Nucleus accumbens (tissue), 56 donors: ENCODE measurements at places on chromosomes 2 and 18.

DNA sequence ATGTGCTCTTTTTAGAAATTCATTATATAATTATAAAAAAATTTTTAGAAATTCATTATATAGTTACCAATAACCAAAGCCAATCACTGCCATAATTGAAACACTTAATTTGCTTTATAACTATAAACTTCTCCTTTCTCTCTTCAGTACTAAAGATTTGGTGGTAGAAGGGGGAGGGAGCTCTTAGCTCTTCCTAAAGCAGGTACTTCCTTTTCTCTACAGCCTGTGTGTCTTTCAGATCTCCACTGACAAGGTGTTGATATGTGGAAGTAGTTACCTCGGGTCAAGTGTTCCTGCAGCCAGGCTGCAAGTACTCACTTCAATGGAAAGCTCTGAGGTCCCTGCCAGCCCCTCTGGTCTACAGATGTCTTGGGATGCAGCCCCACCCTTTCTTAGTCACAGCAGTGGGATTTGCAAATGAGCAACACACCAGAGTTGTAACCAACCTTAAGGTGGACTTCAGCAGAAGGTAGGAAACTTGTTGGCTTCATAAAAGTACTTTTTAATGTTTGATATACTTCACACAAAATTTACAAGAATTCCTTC lies 690.0 kb downstream of the ARHGAP15 start:
- no peak for DNase-seq

DNA sequence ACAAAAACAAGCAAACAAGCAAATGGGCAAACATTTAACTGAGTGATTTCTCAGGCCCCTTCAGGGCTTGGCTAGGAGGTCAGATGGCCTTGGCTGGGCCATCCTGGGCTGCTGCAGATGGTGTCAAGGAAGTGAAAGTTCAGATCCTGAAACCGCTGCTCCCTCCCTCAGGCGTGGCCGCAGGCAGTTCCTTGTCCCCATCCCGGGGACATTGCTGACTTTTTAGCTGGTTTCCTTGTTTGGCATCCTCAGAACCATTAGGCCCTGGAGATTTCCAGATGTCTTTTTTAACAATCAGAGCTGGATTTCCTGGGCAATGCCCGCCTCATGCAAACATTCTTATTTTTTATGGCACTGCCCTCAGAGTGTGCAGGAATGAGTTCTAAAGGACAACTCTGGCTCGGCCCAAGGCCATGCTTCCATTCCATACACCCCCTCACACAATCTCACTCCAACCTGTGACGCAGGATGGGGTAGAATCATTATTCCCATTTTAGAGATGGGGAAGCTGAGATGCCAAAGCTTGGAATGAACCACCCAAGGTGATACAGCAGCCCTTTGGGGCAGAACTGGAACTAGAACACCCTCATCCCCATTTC lies 86.1 kb upstream of the ZCCHC2 start:
- no peak for DNase-seq

GRCh38 chr2:182897137-182897536 lies 30.7 kb upstream of the FRZB start:
- DNase-seq, result no peak

- DNase-seq, result no peak
Observed at GRCh38 chr2:144654523-144654922, 134.6 kb upstream of the ZEB2 start.

DNA sequence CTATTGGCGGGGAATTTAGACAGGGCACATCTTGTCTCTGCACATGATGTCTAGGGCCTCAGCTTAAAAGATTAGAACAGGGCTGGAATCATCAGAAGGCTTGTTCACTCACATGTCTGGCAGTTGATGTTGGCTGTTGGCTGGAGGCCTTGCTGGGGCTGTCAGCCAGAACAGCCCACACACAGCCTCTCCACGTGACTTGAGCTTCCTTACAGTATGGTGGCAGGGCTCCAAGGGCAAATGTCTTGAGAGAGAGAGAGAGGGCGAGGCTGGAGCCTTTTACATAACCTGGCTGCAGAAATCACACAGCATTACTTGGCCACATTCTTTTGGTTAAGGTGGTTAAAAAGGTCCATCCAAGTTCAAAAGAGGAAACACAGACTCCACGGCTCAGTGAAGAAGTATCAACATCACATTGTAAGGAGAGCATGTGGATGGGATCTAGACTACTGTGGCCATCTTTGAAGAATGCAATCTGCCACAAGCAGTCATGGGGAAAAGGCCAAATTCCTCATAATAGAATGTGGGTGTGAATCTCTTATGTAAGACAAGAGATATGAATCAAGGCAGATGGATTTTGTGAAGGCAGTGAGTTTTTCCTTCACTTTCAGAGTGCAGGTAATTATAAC lies 30.4 kb downstream of the SRSF7 start:
- no peak for DNase-seq

- no peak for DNase-seq
Observed at GRCh38 chr2:119261493-119262225, 38.0 kb downstream of the STEAP3 start.

- no peak for DNase-seq
Observed at GRCh38 chr2:70511971-70512729, 41.5 kb downstream of the TGFA start.

- no peak for DNase-seq
Observed at GRCh38 chr2:146734042-146734820, 1110.6 kb upstream of the ACVR2A start.

DNA sequence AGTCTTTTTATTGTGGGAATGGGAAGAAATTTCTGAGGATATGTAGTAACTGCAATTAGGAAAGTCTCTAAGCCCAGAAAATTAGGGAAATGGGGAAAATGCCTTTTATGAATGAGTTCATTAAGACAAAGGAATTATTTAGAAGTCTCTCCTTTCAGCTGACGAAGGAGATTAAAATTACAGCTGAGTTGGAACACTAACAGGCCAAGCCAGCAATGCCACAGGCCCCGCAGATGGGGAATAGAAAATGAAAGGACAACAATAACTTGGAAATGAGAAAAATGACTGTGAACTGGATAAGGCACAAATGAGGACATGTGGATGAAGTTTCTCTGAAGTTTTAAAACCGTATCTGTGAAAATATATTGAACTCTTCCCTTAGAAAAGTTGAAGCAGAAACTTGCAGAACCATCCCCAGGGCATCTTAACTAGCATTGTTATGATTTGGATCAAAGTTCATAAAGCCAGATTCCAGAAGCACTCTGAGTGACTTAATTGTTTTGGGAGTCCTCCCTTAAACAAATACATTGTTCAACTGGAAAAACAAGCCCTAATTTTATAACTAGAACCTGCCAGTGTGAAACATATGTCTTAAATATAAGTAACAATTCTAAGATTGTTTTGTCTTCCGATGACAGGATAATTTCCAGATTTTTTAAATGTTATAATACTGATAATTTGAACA lies 51.3 kb downstream of the C2orf76 start:
- DNase-seq, result no peak

DNA sequence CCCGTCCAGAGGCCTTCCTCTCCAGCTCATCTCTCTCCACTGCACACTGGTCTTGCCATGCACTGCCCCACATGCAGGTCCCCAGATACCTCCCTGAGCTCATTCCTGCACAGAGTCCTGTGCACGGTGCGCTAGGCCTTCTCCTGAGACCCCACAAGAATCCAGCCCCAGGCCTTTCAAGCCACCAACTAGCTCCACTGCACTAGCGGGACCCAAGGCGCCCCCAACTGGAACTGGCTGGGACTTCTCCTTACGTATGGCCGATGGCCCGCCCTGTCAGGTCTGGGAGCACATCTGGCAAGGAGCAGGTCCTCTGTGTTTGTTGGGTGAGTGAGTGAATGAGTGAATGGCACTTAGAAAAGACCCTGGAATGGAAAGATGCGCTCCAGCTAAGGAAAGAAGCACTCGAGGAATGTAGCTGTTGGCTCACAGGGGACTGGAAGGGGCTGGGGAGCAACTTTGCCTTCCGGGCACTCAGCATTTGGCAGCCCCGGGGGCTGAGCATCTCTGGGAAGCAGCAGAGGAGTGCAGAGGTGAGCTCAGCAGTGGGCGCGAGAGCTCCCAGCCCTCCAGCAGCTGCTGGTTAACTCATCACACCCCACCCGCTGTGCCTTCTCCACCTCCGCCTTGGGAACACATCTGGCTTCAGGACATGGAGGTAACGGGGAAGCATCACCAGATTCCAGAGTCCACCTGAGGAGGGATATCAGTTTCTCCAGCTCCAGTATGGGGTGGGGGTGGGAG lies 223.1 kb downstream of the GLI2 start:
- no peak for DNase-seq

DNA sequence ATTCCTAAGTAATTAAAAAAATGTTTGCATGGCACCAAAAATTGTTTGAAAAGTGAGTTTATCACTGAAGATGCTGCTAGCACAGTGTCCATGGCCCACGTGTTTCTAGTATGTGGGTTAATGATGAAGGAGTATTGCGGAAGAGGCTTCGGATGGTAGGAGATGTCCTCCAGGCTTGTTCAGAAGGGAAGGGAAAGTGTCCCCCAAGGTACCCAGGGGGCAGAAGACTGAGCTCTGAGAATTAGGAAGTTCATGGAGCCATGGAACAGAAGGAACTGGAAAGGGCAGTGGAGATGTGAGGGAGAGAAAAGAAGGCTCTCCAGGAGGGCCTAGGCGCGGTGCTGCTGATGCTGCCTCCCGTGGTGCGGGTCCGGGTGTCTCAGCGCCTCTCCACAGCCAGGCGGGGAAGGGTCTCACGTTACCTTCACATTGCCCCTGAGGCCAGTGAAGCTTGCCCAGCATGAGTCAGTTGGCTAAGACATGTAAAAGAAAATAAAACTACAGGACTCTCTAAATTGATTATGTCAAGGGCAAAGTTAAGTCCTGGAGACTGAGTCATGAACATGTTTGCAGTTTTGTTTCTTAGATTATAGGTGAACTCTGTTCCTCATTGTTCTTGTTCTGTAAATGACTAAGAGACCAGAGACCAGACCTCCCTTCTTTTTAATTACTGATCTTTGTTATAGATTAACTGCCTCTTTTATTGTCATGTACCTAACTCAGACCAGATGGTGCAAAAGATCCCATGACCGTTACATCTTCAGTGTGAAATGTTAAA lies 89.0 kb downstream of the MTCL1 start:
- DNase-seq, result no peak

- no peak for DNase-seq
Observed at GRCh38 chr2:240182001-240182400, 41.5 kb upstream of the OTOS start.

GRCh38 chr2:138713069-138713496 lies 67.1 kb downstream of the NXPH2 start:
- no peak for DNase-seq

GRCh38 chr2:38690499-38691420 lies 24.8 kb downstream of the GALM start:
- DNase-seq, result no peak

- peak; percentile 7 for DNase-seq
Observed at GRCh38 chr2:102826904-102827303, 65.1 kb downstream of the TMEM182 start.

DNA sequence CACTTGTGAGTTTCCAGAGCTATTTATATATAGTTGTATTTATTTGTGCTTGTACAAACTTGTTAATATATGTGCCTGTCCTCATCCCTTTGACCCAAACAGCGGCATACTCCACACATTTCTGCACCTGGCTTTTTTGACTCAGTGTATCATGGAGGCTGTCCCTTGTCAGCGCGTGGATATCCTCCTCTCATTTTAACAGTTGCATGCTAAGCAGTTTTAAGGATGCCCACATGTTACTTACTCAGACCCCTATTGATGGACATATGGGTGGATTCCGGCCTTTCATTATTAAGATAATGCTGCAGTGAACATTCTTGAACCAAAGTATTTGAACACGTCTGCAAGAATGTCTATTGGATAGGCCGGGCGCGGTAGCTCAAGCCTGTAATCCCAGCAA lies 655 bp upstream of the MREG start:
- DNase-seq, result no peak

DNA sequence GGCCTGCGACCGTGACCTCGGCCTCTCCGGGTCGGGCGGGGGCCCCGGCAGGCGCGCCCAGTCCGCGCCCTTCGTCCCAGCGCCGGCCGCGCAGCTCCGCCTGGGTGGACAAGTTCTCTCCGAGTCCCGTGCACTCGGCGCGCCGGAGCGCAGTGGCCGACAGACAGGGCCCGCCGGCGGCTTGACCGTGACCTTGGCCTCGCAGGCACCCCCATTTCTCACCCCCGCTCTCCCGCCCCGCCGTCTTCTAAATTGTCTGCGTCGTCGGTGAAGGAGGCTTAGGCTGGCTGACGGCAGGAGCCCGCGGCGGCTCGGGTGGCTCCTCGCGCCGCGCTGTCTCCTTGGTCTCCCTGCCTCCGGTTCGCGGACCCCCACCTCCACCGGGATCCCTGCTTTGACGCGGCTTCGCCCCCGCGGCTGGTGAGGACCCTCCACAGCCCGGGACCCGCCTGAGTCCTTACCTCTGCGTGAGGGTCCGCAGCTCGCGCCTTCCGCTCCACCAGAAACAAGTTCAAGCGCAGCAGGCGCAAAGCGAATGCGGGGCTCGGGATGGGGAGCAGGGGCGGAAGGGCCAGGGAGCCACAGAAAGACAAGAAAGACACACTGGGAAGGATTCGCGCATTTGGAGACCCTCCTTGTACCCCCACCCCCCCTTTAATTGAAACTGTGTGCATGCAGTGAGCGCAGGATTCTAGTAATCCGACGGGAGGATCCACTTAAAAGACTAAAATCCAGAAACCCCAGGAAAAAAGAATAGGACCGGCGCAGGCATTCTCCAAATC lies 4.0 kb downstream of the PTGR3 start:
- DNase-seq, result no peak

DNA sequence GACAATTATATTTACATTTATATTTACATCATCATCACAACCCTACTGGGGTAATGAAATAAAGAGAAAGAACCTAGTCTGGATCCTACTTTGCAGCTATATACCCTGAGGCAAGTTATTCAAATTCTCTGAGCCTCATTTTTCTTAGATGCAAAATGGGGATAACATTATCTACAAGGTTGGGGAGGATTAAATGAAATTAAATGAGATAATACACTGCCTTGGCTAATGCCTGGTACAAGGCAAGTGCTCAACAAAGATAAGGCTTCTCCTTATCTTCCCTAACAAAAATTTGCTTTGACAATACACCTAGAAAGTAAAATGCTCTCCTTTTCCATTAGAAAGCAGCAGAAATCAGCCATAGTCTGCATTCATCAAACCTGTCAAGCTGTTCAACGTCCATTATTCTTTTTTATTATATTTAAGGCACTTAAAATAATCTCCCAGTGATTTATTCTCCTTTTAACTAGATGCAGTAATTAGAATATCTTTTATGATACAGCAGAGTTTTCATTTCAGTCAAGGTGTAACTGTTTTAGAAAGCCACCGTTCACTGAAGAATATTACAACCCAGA lies 44.8 kb downstream of the TCF4 start:
- no peak for DNase-seq

DNA sequence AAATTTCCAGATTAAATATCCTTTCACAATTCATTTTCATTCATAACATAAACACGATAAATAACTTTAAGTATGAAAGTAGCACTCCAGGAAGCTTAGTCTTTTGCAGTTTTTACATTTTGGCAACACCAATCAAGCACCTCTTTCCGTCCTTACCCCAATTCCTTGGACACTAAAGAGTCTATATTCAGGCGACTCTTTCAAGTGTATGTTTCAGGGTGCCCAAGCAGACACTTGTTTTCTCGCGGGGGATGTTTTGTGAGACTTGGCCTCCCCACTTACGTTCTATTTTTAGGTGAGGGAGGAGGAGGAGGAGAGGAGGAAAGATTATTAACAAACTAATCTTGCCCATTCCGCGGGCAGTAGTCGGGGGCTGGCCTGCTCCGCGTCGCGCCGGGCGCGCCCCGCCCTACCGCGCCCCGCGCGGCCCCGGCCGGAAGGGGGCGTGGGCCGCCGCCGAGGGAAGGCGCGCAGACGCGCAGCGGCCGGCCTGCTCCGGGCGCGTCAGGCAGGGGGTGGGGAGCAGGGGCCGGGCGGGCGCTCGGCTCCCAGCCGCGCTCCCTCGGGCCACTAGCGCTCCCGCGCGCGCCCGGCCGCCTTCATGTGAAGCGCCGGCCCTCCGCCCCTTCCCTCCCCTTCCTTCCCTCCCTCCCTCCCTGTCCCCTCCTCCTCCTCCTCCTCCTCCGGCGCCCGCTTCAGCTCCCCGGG lies at the start of gene ITPRID2:
Gene ITPRID2, plus strand, starts transcription at position 473 of the 708 bp plus-strand sequence. CDS start 337 bp downstream, outside the sequence.
- DNase-seq, result peak; percentile 82
